Spinal cord (tissue), 10 donors: ENCODE measurements at places on chromosomes 2 and 18.

- DNase-seq, result no peak
These were observed 37.9 kb upstream of the ZCCHC2 start for GRCh38 chr18:62484941-62485340.

GRCh38 chr2:56240210-56240609, 56.4 kb downstream of the CCDC85A start:
- no peak for DNase-seq

- no peak for DNase-seq
These were observed 4.0 kb upstream of the RAB17 start for GRCh38 chr2:237594514-237594871.

- DNase-seq, result no peak
These were observed 5.7 kb downstream of the NCKAP5 start for GRCh38 chr2:133562558-133562957.

DNA sequence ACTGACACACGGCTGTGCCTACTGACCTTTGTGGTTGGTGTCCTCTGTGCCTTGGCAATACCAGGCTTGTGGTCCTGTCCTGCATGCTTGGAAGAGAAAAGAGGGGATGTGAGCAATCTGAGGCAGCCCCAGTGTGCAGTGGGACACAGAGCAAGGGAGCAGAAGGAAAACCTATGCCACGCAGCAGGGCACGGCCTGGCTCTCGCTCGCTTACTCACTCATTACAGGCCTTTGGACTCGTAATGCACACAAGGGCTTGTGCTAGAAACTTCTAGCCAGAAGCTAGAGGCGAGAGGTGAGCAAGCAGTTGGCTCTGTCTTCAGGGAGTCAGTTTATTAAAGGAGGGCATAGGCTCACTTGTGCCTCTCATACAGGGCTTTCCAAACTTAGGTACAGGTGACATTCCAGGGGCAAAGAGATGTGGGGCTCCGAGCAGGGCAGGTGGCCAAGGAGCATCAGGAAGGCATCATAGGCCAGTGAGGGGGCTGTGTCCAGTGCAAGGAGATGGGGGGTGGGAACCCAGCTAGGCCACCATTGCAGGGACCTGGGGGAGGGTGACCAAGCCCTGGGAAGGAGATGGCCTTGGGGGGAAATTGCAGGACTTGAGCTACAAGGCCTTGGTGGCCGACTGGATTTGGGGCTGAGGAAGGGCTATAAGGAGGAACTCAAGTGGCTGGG, 100.8 kb downstream of the DYSF start:
- no peak for DNase-seq

DNA sequence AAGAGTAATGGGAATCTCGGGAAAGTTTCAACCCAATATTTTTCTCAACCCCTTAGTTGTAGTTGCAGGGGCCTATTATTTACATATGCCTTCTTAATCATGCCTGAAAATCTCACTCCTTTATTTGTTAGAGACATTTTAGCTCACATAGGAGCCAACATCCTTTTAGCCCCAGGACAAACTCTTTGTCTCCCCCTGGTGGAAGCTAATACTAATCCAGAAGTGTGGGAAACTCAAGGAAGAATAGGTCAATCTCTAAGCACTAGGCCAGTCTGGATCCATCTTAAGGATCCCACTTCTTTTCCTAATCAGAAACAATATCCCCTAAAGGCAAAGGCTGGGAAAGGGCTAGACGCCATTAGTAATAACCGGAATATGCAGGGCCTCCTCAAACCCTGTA, 550.9 kb upstream of the PKDCC start:
- no peak for DNase-seq

- no peak for DNase-seq
These were observed 167.9 kb downstream of the PARD3B start for GRCh38 chr2:204713211-204713610.

DNA sequence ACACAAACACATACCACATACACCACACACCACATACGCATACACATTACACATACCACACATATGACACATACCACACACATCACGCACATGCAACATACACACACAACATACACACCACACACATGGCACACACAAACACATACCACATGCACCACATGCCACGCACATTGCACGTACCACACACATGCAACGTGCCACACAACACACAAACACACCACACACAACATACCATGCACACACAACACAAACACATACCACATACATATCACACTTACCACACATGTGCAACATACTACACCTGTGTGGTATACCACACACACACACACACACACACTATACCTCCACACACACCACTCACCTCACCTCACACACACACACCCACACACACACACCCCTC, 15.0 kb downstream of the TMEM177 start:
- no peak for DNase-seq

- no peak for DNase-seq
These were observed 10.1 kb upstream of the SLC11A1 start for GRCh38 chr2:218371983-218372350.

- DNase-seq, result no peak
These were observed 197.7 kb upstream of the STON1 start for GRCh38 chr2:48332286-48332685.

DNA sequence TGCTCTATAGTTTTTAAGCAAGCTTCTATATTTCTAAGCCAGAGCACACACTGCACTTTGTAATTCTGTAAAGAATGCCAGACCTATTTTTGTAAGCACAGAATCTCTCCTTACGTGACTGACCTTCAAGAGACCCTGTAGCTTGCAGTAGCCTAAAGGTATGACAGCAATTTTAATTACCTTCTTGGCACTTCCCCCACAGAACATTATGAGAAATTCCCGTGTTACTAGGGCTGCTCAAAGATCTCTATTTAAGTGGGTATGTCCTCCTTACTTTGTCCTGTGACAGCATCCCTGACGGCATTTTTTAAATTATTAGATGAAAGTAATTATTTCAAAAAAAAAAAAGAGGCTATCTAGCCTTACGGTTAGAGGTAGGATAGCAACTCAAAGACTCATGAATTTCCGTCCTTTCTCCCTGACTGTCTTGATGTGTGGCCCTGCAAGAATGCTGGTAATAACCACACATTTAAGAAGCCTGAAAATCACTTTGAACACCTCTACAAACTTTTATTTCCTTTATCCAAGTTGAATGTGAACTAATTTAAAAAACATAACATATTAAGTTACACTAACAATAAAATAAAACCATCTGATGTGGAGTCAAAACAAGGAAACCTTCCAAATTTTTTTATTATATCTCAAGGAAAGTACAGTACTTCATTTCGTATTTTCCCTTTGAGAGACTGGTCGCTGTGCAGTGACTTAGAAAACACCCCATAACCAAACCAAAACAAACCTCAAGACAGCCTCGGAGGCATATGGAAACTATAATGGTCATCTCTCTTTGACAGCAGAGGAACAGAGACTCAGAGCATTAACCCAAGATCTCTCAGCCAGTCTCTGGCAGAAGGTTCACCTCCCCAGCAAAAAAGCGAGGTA, 54.9 kb downstream of the THUMPD2 start:
- no peak for DNase-seq

- DNase-seq, result no peak
These were observed 911.4 kb upstream of the ZEB2 start for GRCh38 chr2:145431181-145431951.

GRCh38 chr2:37375741-37376288, 31.4 kb downstream of the QPCT start:
- DNase-seq, result no peak

DNA sequence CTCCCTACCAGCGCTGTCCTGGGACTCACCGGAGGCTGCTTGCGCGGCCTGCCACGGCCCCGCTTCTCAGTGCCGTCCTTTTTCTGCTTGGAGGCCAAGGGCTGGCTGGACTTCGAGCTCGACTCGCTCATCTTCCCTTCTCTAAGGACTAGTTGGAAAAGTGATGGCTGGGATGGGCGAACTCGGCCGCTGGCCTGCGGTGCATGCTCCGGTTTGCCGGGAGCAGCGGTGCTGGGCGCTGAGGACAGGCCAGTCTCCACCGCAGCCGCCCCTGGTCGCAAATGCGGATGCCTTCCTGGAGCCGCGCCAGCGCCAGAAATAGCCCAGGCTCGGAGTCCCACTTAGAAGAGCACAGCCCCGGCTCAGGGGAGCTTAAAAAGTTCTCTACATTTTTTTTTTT, 3.1 kb downstream of the C2orf81 start:
- no peak for DNase-seq

DNA sequence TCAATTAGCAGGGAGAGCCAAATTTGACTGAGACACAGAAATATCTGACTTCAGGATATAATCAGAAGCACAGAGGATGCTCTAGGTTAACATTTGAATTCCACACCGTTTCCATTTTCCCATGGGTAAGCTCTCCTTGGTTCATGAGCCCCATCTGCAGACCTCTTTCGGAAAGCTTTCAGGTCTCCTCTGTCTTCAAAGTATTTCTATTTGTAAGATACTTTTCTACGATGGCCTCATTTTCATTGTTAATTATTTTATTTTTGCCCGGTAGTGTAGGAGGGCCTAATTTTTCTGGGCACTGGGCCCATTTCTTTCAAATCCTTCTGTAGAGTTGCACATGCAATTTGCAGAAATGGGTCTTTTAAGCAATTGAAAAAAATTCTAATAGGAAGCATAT, 53.8 kb downstream of the LRPPRC start:
- peak; percentile 61 for DNase-seq

DNA sequence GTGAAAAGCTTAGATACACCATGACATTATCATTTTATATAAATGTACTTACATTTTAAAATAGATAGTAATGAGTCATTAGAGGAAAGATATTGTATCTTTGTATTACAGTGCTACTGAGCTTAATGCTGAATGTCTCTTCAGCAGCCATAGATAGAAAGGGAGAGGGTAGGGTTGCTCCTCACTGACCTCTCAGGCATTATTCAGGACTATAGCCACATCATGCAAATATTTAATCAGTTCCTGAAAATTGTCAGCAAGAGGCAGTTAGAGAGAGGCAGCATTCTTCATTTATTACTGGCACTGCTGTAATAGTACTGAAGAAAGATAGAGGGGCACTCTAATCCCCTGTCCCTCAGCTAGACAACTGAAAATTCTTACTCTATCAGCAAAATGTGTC, 242.0 kb upstream of the TANK start:
- no peak for DNase-seq

GRCh38 chr2:188570370-188570769, 278.7 kb downstream of the GULP1 start:
- DNase-seq, result no peak

DNA sequence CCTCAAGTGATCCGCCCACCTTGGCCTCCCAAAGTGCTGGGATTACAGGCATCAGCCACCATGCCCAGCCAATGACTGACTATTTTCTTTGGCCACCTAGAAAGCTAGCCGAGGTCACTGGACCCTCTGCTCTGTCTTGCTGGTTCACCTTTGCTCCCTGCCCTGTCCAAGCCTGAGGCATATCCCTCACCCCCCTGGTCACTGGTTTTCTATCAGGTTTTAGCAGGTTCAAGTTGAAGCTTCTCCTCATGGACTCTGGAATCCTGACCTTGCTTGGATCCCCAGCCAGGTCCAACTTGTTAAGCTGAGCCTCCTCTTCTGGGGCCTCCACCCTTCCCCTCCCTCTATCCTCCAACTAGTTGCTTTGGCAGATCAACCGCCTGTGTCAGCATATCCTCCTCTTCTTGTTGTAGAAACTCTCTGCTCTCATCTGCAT, 33.4 kb downstream of the PAX8 start:
- no peak for DNase-seq

DNA sequence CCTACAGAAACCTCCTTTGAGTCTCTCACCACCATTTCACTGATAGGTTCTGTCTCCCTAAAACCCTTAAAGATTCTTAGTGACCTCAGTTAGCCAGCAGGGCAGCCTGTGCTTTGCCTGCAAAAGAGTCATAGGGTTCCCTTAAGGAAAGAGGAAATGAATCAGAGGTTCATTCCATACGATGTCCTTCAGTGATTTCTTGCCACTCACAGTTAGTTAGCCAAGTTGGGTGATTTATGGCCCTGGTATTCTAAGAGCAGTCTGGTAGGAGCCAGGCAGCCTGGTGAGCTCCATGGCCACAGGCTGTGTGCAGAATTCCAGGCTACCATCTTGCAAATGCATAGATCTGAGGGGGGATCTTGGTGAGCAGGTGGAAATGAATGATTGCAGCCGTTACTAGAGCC, 18.7 kb upstream of the CCBE1 start:
- DNase-seq, result no peak

GRCh38 chr18:71936744-71937143, 607.4 kb downstream of the CBLN2 start:
- DNase-seq, result no peak

DNA sequence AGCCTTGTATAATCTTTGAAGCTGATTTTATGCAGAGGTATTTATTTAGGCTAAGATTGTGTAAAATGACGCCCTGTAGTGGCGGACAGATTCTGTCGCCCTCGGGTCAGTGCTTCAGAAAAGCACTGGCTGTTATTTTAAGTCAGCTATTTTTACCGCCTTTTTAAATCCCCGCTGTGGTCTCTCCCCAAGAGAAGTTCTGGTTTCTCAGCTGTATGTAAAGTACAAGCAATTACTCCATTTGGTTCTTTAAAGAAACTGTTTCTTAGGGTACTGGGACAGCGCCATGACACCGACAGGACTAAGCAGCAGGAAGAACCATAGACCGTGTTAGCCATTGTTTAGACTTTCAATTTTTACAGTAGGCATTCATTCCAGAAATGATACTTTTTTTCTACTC, 65.0 kb downstream of the UGGT1 start:
- DNase-seq, result no peak

DNA sequence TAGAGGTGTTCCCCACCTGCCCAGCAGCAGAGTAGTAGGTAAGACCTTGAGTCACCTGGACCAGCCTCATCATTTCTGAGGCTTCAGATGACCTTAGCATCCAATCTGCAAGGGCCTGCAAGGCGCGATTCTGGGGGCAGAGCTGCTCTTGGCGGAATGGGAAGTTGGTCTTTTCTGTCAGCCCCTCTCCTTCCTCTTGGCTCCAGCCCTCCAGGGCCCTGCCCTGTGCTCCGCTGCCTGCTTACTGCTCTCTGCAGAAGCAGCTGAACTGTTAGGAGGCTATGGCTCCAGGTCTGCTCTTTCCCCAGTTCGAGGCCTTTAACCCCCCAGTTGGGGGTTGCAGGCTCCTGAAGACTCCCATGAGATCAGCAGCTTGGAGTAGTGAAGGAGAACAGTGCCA, 96.1 kb upstream of the MCFD2 start:
- no peak for DNase-seq
